A549 treated with Hydrocortisone at 1 μM for 4 hours (cell line): ENCODE measurements at places on chromosomes 13 and 19. TPM values are rescaled to one million over a fixed set of nuclear protein-coding genes. Genes with fewer than 3 reads are reported as not detected.

CADM4 gene
- 7.7 to 11.6 TPM (median 8.9 TPM) in 5 replicates for total RNA-seq

NLRP11 gene
- total RNA-seq, result 0.02 to 0.06 TPM (median 0.03 TPM) in 5 replicates

CPAMD8 gene
- total RNA-seq, result 0.05 to 0.18 TPM (median 0.07 TPM) in 4 of 5 replicates, not detected in the other

DENND1C gene
- total RNA-seq, result 0.13 to 0.25 TPM (median 0.21 TPM) in 5 replicates

CCDC97 gene
- 35.9 to 44.6 TPM (median 41.2 TPM) in 5 replicates for total RNA-seq

KIR3DL2 gene
- 0.06 TPM in 1 of 5 replicates, not detected in the others for total RNA-seq

NLRP7 gene
- 0.05 to 0.08 TPM in 2 of 5 replicates, not detected in the others for total RNA-seq

SIGLECL1 gene
- not detected in 5 replicates for total RNA-seq

CILP2 gene
- total RNA-seq, result 0.13 to 0.38 TPM (median 0.21 TPM) in 5 replicates

MAST3 gene
- total RNA-seq, result 1.8 to 2.7 TPM (median 2.1 TPM) in 5 replicates

PGLYRP1 gene
- not detected in 5 replicates for total RNA-seq

GDF15 gene
- total RNA-seq, result 11.9 to 24.9 TPM (median 20.6 TPM) in 5 replicates

MEDAG gene
- total RNA-seq, result 0.10 to 0.26 TPM (median 0.18 TPM) in 5 replicates

IFI30 gene
- 11.4 to 18.5 TPM (median 15.0 TPM) in 5 replicates for total RNA-seq

TEX26 gene
- not detected in 5 replicates for total RNA-seq

LILRB4 gene
- total RNA-seq, result not detected in 5 replicates

CALM3 gene
- total RNA-seq, result 218 to 251 TPM (median 238 TPM) in 5 replicates

TMIGD2 gene
- not detected in 5 replicates for total RNA-seq

NAPA gene
- total RNA-seq, result 85.8 to 107 TPM (median 96.6 TPM) in 5 replicates

KIR3DL1 gene
- total RNA-seq, result not detected in 5 replicates

LYPD5 gene
- total RNA-seq, result 0.11 to 0.39 TPM (median 0.18 TPM) in 5 replicates

FDX2 gene
- 23.3 to 35.3 TPM (median 32.5 TPM) in 5 replicates for total RNA-seq

ZIC5 gene
- 2.1 to 2.7 TPM (median 2.2 TPM) in 5 replicates for total RNA-seq

FAM83E gene
- total RNA-seq, result 0.10 to 0.36 TPM (median 0.15 TPM) in 5 replicates

ZNF560 gene
- total RNA-seq, result not detected in 5 replicates

IGFL1 gene
- total RNA-seq, result 1.0 to 2.8 TPM (median 2.2 TPM) in 5 replicates

CFD gene
- 8.2 to 22.5 TPM (median 20.7 TPM) in 5 replicates for total RNA-seq

EMC10 gene
- 112 to 152 TPM (median 149 TPM) in 5 replicates for total RNA-seq

CBLC gene
- not detected in 5 replicates for total RNA-seq

PSG11 gene
- total RNA-seq, result not detected in 5 replicates

C19orf67 gene
- total RNA-seq, result not detected in 5 replicates

KRTDAP gene
- not detected in 5 replicates for total RNA-seq

ZNF99 gene
- total RNA-seq, result not detected in 5 replicates

PRTN3 gene
- total RNA-seq, result 0.14 to 0.46 TPM (median 0.43 TPM) in 5 replicates

ITM2B gene
- 125 to 175 TPM (median 161 TPM) in 5 replicates for total RNA-seq

SHD gene
- 0.07 TPM in 1 of 5 replicates, not detected in the others for total RNA-seq

CA11 gene
- total RNA-seq, result 6.7 to 12.0 TPM (median 10.7 TPM) in 5 replicates

ZNF772 gene
- 1.0 to 2.9 TPM (median 1.4 TPM) in 5 replicates for total RNA-seq

FGF22 gene
- 0.37 to 0.75 TPM (median 0.55 TPM) in 5 replicates for total RNA-seq

SULT2A1 gene
- 0.06 TPM in 1 of 5 replicates, not detected in the others for total RNA-seq

UPF3A gene
- total RNA-seq, result 31.5 to 34.8 TPM (median 32.7 TPM) in 5 replicates
